ENCODE measurements at places on chromosomes 11 and 22.

DNA sequence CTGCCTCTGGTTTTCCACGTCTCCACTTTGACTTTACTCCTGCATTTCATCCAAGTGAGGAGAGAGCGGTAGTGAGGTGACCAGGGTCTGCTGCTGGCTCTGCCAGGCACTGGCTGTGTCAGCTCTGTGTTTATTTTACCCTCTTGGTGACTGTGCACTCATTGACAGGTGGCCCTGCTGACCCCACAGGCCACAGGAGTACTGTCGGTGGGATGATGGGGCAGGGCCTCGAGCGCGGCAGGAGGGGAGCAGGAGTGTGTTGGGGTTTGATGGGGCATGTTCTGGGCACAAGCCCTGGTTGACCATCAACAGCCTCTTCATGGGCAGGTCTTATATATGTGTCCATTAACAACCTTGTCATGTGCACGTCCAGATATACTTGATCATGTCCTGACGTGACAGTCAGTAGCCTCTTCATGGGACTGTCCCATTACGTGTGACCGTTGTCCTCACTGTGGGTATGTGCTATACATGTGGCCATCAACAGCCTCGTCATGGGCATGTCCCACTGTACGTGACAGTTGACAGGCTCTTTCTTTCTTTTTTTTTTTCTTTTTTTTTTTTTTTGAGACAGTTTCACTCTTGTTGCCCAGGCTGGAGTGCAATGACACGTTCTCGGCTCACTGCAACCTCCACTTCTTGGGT is 31.4 kb upstream of the ACR start:
- DNase-seq, result no peak

DNA sequence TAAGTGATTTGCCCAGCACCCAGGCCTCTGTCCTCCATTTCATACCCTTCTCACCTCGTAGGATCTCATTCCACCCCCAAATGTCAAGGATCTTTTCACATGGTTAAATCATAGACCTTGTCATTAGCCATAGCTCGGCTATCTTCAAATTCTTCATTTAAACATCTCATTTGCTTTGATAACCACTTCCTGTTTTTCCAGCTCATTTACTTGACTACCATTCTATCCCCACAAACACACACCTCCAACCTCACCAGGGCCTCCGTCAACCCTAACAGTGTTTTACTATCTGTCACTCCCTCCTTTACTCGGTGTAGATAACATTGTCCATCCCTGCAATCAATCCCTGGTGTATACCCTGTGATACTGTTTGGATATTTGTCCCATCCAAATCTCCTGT is 36.8 kb upstream of the LARGE1 start:
- DNase-seq, result no peak

DNA sequence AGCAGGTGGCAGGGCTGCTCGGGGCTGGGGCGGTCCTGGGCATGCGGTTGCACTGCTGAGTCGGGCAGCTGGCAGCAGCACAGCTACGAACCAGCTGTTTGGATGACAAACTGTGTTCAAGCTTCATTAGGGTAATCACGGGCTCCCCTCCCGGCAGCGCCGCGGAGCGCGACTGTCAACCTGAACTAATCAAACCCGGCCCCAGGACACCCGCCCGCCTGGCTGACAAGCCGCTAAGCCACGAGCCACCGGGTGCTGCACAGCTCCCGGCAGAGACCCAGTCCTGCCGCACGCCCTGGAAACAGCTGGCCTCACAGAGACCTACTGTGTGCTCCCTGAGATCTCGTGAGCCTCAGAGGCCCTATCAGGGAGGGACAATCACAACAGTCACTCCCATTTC is 60.6 kb upstream of the TCF20 start:
- no peak for DNase-seq

DNA sequence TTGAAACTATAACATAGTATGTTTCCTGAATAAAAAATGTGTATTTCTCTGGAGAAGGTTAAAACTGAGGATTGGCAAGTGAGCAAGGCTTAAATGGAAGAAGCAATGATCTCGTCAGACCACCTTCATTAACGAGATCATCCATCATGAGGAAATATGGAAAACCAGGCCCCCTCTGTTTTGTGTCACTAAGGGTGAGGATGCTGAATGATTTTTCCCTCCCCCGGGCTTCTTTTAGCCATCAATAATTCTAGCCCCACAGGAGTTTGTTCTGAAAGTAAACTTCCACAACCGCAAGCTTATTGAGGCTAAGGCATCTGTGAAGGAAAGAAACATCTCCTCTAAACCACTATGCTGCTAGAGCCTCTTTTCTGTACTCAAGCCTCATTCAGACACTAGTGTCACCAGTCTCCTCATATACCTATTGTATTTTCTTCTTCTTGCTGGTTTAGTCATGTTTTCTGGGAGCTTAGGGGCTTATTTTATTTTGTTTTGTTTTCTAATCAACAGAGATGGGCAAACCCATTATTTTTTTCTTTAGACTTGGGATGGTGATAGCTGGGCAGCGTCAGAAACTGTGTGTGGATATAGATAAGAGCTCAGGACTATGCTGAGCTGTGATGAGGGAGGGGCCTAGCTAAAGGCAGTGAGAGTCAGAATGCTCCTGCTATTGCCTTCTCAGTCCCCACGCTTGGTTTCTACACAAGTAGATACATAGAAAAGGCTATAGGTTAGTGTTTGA is 5.8 kb upstream of the HBE1 start:
- DNase-seq, result no peak

DNA sequence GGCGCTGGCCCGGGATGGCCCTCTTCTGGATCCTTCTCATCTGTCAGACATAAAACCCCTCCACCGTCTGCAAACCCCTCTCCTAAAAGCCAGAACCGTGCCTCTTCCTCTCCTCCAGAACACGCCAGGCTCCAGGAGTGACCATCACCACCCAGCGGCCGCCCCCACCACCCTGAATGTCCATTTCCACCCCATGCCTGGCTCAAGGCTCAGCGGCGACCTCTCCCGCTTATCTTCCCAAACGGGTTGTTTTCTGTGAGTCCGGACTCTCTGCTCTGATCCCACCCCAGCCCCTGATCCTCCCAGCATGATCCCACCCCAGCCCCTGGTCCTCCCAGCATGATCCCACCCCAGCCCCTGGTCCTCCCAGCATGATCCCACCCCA is 37.6 kb downstream of the CELSR1 start:
- DNase-seq, result no peak

- no peak for DNase-seq
Observed at GRCh38 chr11:42225664-42226063, 766.2 kb upstream of the LRRC4C start.

DNA sequence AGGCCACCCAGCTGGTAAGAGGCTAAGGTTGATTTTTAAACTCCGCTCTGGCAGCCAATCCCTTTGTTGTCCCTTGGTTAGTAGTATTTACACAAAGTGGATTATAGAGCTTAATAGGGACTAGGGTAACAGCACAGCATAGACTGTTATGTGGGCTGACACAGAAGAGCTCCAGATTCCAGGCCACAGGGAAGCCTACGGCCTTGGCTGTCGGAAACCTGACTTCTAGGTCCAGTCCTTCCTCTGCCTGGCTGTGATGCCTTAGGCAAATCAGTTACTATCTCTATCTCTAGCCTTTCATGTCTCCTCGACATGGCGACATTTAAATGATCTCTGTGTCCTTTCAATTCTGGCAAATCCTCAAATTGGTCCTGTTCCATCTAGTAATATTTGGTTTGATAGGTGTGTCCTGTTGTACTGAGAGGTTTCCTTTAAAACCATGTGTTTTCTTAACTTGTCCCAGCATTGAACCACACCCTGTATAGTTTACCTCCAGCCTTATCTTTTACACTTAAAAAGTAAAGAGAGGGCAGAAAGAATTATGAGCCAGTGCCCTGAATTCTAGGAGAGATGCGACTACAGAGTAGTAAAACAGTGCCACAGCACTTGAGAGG is 4.2 kb downstream of the MMP1 start:
- no peak for DNase-seq

- DNase-seq, result no peak
Observed at GRCh38 chr11:118691926-118692830, 12.7 kb upstream of the TREH start.

- DNase-seq, result no peak
Observed at GRCh38 chr22:48639896-48640748, 1187.6 kb downstream of the BRD1 start.

DNA sequence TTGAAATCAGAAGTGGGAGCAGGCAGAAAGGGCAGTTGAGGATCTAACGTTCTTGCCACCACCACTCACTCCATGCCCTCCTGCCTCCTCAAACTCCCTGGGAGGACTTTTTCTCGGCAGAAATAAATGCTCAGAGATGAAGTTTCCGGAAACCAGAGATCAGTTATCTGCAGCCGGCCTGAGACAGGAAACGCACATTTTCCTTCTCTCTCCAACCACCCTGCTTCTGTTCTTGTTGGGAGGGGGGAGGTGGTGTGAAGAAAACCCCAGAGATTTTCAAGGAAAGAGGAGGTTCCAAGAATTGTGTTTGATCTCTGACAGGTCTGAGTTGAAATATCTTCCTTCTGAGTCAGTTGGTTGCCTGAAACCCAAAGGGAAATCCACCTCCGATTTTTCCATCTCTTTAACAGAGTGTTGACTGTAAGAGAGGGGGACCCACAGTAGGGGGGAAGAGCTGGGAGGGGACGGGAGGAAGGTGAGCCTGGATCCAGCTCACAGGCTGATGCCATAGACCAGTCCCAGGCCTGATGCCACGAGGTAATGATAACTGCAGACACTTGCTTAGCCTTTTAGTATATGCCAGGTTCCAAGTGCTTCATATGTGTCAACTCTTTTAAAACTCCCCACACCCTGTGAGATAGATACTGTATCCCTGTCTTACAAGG is 100.8 kb downstream of the TRAF6 start:
- DNase-seq, result no peak

DNA sequence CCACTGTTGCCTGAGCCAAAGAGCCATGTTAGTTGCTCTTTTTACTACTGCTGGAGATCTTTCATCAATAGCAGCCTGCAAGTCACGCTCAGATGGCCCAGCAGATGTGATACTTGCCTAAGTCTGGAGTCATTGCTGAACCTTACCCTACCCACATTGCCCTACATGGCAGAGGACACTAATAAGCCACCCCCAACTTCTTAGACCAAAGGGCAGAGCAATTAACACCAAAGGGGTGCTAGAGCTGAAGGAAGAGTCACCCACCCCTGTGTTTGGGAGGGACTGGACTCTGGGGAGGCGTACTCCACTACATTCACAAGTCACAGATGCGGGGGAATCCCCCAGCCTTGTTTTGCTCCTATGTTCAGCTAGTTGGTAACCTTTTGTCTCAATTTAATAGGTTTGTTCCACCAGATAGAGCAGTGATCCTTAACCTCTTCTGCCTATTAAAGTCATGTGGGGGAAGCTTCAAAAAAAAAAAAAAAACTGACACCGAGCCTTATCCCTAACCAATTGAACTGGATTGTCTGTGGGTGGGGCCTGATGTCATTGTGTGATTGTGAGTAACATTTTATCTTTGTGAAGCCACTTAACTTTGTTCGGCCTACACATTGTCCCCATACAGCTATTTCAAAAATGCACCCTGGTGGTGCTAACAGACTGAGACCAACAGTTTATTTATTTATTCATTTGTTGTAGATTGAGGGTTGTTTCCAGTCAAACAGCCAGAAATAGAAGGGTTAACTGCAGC is 13.1 kb downstream of the ADM start:
- DNase-seq, result no peak

- no peak for DNase-seq
Observed at GRCh38 chr11:134466156-134466555, 54.1 kb upstream of the B3GAT1 start.

DNA sequence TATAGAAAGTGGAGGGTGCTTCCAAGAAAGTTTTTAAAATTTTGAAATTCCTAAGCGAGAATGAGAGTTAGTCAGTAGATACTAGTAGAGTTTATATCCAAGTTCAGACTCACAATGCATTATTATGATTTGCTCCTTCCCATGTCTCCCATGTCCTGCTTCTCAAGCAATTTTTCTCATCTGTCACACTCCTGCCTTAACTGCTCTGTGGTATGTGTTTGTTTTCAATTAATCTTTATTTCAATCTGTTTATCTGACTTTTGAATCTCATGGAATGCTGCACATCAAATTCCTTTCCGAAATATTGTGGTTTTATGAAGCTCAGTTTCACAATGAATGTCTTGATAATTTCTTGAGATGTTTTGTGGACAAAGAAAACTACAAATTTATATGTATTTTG is 18.1 kb downstream of the THY1 start:
- DNase-seq, result no peak

DNA sequence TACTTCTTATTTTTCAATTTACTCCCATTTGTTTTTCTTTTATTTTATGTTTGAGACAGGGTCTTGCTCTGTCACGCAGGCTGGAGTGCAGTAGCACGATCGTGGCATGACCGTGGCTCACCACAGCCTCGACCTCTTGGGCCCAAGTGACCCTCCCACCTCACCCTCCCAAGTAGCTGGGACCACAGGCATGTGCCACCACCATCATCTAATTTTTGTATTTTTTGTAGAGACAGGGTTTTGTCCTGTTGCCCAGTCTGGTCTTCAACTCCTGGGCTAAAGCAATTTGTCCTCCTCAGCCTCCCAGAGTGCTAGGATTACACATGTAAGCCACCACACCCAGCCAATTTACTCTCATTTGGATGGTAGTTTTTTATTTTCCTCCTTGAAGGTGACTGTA is 679.3 kb upstream of the CCDC179 start:
- DNase-seq, result no peak

DNA sequence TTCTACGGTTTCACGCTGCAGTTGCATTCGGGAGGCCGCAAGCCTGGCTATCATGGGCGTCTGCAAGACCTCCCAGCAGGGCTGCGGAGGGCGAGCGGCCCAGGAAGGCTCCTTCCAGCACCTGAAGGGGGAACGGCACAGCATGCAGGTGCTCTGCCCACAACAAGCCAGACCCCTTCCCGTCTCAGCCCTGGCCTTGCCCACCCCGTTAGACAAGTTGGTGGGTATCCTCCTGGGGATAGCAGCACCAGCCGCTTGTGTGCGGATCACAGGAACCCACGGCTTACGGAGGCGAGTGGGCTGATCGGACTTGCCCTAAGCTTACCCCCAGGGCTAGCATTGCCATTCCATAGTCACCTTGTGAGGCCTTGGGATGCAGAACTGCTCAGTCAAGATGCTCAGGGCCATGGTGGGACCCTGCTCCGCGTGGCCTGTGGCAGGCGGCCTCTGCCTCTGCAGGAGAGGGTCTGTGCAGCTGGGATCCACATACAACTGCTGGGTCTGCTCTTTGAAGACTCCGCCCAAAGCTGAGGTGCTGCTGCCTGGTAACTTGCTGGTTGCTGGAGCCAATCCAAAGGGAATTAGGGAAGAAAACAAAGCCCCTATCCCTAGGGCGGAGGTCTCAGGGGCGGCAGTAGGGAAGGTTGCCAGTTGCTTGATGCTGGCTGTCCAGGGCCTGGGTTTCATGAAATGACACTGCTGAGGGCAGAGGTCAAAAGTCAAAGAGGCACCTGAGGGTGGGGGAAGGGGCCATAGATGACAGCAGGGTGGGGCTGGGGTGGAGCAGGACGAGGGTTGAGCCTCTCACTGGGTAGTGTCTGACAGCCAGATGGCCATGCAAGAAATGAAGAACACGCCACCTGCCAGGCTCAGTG is 1.4 kb upstream of the OSBPL5 start:
- peak; percentile 16 for DNase-seq

- no peak for DNase-seq
Observed at GRCh38 chr22:22397875-22398524, 110.5 kb downstream of the ZNF280B start.
